IMR-90 (cell line): ENCODE measurements at places on chromosomes 5 and 9.

- peak; percentile 29 for DNase-seq
Observed at GRCh38 chr9:133880851-133881661, 111.1 kb downstream of the VAV2 start.

GRCh38 chr5:116135344-116135743 lies 50.5 kb downstream of the COMMD10 start:
- no peak for DNase-seq

DNA sequence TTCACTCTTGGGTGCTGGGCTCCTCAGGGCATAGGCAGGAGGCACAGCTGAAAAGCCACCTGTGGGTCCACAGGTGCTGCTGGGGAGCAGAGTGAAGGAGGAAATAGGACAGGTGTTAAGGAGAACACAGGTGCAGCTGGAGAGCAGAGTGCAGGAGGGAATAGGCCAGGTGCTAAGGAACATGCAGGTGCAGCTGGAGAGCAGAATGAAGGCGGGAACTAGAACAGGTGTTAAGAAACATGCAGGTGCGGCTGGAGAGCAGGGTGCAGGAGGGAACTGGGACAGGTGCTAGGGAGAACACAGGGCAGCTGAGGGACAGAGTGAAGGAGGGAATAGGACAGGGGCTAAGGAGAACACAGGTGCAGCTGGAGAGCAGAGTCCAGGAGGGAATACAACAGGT lies 43.8 kb upstream of the PLEKHG4B start:
- DNase-seq, result no peak

DNA sequence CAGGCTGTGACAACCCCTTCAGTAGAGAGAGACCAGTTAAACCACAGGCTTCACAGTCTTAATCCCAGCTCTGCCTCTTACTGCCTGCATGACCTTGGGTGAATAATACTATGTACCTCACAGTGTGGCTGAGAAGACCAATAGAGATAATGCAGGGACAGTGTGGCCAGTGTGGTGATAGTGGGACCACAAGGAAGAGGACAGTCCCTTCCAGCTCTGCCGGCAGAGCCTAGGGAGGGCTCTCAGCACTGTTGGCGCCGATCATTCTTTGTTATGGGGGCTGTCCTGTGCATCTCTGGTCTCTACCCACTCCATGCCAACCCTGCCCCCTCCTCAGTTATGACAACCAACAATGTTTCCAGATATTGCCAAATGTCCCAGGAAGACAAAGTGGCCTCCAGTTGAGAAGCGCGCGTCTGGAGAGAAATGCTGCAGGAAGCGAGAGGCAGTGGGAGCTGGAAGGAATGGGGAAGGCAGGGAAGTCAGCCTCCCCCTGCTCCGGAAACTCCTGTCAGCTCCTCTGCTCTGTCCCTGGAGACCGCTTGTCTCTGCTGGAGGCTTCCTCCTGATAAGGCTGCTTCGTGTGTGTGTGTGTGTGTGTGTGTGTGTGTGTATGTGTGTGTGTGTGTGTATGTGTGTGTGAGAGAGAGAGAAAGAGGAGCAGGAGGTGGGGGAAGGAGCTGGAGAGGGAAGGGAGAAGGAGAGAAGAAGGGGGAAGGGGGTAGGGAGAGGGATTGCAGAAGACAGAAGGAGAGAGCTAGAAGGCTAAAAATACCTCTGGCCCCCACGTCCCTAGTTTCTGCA lies 31.8 kb upstream of the FABP6 start:
- peak; percentile 44 for DNase-seq

GRCh38 chr9:70407081-70407503 lies 7.4 kb downstream of the KLF9 start:
- DNase-seq, result peak; percentile 99

DNA sequence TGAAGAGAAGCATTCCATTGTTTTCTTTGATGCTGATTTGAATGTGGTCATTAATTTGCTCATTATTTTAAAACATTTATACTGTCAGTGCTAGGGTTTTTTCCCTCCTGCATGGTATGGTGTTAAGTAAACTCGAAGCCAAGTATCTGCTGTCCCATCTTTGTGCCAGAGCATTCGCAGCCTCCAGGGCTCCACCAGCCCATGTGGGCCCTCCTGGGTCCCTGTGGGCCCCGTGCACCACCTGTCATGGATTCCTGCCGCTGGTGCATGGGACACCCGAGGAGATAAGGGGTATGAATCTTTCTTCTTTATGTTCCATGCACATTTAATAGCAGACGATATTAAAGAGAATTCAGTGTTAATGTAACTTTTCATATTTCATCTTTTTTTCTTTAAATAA lies 95.1 kb downstream of the TRIO start:
- no peak for DNase-seq

- peak; percentile 53 for DNase-seq
Observed at GRCh38 chr5:56247592-56247991, 14.5 kb upstream of the ANKRD55 start.

DNA sequence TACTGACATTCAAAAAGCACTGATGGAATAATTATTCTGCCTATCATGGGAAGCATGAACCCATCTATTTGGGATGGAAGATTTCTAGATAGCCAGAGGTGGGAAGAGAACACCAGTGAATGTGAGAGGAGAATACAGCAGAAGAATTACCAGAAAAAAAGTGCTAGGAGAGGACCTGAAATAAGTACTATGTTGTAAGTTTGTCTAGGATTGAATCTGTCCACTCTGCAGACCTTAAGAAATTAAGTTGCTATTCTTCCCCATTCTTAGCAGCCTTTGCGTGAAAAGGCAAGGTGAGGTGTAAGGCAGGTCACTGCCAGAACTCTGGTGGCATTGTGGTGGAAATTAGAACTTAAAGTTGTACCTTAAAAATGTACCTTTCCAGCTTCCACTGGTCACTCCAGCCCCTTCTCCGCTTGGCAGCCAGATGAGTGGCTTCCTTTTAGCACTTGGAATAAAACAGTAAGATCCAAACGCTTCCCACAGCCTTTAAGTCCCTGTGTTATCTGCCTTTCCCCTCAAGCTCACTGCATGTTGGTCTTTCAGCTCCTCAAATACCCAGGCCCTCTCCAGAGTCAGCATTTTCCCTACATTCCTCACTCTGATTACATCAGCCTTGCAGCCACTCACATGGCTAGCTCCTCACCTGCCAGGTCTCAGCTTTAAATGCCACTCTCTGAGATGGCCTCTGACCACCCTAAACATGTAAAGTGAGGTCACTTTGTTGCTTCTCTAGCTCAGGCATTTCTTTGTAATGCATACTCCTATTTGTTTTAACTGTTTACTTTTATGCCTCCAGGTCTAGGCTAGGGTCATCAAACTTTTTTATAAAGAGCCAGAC lies 253.0 kb downstream of the EPB41L4A start:
- DNase-seq, result no peak

DNA sequence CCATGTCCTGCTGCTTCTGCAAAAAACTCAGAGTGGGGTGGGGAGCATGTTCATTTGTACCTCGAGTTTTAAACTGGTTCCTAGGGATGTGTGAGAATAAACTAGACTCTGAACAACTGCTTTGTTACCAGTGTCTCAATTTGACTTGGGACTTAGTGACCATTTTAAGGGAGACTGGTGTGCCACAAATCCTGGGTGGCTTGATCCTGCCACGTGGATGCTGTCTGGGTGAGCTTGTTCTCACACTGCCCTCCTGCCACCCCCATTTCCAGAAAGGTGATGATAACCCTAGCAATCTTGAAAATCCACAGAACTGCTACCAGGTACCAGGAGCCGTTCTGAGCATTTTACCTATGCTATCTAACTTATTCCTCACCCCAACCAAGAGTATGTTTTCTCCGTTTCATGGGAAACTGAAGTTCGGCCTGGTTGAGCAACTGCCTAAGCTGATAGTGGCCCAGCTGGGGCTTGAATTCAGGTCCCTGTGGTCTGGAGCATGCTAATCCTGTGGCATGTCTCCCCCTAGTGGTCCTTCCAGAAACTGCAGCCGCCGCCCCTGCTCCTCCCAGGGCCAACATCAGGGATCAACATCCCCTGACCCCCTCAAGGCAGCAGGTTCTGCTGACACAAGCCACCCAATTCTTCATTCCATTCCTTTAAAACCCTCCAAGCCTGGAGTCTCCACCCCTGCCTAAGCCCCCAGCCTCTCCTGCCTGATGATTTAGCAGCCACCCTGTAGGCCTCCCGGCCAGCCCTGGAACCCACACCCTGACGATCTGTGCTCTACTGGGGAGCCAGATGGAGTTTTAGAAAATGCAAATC lies 2.8 kb downstream of the IL3 start:
- peak; percentile 64 for DNase-seq

- DNase-seq, result no peak
Observed at GRCh38 chr5:20601678-20602100, 613.7 kb upstream of the CDH18 start.

GRCh38 chr9:129480227-129480626 lies 140.7 kb downstream of the C9orf50 start:
- DNase-seq, result no peak

DNA sequence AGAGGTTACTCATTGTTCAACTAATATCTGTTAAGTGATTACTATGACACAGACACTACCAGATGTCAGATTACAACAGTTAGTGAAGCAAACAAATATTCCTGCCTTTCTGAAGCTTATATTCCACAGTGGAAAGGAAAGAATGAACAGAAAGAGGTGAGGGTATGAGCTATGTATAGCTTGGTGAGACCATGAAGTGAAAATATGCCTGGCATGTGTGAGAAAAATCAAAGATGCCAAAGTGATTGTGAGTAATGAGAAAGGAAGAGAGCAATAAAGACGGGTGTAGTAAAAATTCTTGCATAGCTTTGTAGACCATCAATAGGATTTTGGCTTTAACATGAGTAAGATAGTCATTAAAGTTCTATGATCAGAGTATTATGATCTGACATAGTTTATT lies 734.5 kb upstream of the NUDT12 start:
- no peak for DNase-seq

DNA sequence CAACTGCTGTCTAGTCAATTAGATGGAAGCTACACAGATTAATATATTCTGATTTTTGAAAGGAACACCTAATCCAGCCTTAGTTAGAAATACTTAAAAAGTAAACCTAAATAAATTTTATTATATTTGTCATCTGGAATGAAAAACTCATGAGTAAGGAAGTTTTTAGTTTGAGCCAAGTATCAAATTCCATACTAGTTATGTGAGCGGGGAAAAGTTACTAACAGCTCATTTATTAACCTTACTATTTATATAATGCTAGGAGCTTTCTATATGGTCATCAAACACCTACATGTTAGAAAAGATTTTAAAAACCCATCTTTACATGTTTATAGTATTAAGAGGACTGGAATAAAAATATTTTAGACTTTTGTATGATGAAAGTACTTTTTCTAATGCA lies 41.6 kb upstream of the POU5F2 start:
- DNase-seq, result peak; percentile 68

DNA sequence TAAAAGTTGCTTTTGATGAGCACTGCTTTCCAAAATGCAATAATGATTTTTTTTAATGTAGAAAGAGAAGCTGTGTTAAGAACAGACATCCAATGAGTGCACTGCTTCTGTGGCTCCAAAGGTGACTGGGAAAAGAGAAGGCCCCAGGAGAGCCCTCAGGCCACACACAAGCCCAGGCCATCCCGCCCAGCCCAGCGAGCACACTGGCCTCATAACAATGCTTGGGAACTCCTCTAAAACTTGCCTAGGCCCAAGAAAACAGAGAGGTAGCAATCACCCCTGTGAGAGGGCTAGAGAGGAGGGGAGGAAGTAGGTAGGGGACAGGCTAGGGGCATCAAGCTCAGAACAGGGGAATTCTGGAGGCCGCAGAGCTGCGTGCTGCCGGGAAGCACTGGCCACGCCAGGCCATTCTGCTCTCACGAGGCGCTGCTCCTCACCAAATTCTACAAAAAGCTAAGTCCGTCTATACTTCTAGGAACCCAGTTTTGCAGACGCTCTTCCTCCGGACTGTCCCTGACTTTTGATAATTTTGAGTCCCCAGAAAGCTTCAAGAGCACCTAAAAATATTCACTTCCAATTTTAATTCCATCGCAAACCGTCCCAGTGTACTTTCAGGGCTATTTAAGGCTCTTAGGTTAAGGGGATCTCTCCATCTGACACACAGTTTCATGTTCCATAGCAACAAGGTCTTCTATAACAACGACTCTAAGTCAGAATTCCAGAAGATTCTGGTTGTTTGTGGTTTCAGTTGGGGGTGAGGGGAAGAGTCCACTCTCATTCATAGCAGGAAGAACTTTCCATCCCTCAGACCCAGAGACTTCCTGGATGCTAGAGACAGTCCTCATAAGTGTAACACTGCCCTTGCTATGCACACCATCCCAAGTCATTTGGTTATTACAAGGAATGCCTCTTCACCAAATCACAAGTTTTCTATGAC lies 51.0 kb downstream of the HABP4 start:
- DNase-seq, result peak; percentile 83

GRCh38 chr9:16136451-16136850 lies 583.6 kb downstream of the CCDC171 start:
- DNase-seq, result no peak

DNA sequence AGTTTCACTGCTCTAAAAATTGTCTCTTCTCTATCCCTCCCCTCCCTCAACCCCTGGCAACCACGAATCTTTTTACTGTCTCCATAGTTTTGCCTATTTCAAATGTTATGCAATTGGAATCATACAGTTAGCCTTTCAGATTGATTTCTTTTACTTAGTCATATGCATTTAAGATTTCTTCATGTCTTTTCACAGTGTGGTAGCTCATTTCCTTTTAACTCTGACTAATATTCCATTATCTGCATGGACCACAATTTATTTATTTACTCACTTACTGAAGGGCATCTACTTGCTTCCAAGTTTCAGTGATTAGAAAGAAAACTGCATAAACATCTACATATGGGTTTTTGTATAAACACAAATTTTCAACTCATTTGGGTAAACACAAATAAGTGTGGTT lies 372.3 kb downstream of the CDH18 start:
- DNase-seq, result no peak

- no peak for DNase-seq
Observed at GRCh38 chr5:133753856-133754255, 141.5 kb upstream of the FSTL4 start.

DNA sequence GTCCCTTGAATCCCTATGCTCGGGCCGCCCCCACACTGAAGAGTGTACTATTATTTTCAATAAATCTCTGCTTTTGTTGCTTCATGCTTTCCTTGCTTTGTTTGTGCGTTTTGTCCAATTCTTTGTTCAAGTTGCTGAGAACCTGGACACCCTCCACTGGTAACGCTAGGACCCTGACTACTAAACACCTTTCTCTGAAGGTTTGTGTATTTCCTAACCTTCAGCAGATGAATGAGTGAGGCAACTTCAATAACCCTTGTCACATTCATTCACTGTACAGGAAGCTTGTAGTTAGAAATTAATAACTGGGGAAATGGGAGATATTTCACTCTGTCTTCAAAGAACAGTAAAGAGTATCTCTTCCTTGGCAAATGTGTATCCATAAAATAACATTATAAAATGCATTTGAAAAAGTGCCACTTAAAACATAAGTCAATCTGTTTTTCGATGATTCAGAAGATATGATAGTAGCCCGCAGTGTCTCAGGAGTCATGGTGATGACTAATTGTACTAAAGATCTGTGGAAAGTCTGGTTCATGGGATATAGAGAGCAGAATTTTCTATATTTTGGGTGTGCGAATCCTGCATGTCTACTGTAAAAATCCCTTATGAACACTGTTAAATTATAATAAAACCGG lies 43.2 kb upstream of the ANKH start:
- peak; percentile 79 for DNase-seq
